RPMI7951 (cell line): ENCODE measurements at places on chromosomes 1 and 21.

- no peak for DNase-seq
These were observed 163.0 kb upstream of the DAB1 start for GRCh38 chr1:57586842-57587241.

GRCh38 chr1:242197907-242198820 is 199.3 kb upstream of the MAP1LC3C start:
- DNase-seq = no peak

GRCh38 chr1:108850929-108851328 is 6.0 kb downstream of the AKNAD1 start:
- no peak for DNase-seq

- no peak for DNase-seq
These were observed 6.8 kb upstream of the IFNGR2 start for GRCh38 chr21:33396436-33396835.

DNA sequence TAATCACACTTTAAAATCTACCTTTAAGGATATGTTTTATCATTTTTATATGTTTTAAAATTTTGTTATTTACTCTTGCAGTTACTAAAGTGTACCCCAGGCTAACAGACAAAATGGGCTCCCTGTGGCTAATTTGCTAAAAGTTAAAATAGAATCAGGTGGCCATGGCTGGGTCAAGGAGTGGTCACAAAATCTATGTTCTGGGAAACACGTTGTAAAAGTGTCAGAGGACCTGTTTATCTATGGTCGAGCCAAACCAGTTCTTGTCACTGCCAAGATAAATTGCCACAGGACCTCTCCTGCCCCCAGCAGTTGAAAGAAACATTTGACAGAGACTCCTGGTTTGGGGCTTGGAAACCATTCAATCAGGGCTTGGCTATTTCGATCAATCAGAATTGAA is 21.2 kb upstream of the TTLL7 start:
- DNase-seq = no peak

- DNase-seq = no peak
These were observed at the start of gene KRTAP12-4 for GRCh38 chr21:44654576-44655175. TSS of gene KRTAP12-4 (minus strand) at chr21:44654659. CDS start at chr21:44654614, 45 bp downstream.

DNA sequence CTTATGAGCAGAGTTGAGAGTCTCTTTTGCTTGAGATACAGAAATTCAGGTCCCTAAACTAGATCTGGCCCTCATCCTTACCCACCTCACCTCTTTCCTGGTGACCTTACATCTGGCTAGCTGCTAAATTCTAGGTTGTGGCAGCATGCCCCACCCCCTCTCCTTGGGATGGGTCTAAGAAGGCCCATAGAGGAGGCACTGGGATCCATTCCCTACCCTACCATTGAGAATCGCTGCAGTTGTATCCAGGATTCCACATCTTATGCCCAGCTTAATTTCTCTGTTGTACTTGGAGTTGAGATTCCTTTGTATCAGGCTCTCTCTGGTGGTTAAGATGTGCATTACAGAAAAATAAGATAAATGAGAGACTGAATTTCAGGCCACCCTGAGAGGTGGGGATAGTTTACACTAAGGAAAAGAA is 9.5 kb upstream of the TMEM39B start:
- DNase-seq = peak; percentile 60

- DNase-seq = no peak
These were observed 123.6 kb upstream of the ZNF648 start for GRCh38 chr1:182185136-182185535.

GRCh38 chr1:28735961-28736449 is 735 bp upstream of the YTHDF2 start:
- no peak for DNase-seq

DNA sequence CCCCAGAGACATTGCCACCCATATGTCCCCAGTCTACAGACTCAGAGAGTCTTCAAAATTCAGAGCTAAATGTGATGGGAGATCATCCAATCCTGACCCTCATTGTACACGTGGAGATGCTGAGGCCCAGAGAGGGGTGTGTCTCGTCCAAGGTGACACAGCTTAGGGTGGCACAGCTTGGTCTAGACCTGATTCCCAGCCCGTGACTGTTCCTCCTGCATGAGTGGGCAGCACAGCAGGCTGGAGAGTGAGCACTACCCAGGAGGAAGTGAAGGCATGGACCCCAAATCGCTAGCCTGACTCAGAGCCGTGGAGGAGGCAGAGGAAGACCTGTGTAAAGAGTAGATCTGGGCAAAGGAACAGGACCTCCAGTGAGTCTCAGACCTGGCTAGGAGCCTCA is 16.4 kb downstream of the S100A7 start:
- no peak for DNase-seq

DNA sequence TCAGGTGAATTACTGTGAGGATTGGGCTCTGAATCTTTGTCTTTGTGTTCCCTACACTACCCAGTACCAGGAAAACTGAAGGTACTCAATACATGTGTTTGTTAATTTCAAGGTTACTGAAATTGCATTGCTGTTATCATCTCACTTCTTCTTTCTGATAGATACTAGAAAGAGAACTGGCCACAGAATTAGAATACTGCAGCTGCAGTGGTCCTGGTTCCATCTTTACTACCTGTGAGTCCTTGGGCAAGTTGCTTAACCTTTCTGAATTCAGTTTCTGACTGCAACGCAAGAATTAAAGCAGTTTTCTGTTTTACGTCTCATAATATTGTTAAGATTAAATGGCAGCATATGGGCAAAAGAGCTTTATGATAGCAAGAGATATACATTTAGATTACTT is 263.5 kb downstream of the LMO4 start:
- DNase-seq = no peak

DNA sequence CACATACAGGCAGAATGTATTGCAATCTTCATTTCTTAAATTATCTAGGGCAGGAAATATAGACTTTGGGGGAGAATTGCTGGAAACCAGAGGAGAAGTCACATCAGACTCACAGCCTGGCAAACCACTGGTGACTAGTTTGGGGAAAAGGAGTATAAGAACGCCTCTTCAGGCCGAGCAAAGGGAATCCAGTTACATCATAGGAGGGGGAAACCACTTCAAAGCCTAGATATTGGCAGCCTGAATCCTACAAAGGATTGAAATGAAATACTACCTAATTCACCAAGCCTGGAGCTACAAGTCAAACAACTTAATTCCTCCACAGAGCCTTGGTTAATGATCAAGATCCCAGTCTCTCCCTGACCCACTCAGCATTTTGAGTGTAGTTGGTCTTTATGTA is 121.7 kb downstream of the SLC30A10 start:
- DNase-seq = peak; percentile 77

- DNase-seq = peak; percentile 46
These were observed 31.4 kb downstream of the CLCA1 start for GRCh38 chr1:86499987-86500593.

DNA sequence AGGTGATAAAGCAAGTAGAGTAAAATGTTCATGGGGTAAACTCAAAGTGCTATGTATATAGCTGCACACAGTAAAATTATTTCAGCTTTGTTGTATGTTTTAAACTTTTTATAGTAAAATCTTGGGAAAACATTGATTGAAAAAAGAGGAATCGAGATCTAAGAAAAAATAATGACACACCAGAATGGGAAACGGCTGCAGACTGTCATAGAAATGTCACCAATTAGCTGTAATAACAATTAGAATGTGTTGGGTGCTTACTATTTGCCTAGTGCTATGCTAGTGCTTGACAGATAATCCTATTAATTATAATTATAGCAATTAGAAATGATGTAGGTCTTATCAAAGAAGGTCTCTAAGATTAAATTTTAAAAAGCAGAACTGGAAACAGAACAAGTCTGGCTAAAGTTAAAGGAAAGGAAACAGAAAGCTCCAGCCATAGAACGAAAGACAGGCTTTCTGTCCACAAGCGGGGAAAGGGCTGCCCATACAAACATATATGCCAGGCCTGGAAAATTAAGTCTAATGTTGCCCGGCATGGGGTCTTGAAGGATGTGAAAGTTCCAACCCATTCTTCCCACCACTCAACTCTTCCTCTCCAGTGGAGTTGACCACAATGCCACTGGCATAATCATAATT is 5.0 kb downstream of the PCNX2 start:
- no peak for DNase-seq

DNA sequence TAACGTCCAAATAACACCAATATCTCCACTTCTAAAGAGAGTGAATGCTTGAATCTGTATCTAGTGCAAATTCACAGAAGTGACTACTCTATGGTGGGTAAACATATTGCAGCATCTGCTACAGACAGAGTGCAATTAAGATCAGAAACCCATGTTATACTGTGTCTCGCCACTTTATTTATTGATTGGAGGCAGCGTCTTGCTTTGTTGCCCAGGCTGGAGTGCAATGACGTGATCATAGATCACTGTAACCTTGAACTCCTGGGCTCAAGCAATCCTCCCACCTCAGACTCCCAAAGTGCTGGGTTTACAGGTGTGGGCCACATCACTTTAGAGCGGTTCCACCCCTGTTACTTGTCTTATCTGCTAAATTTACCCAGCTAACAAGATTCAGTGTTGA is 57.0 kb downstream of the HLCS start:
- DNase-seq = peak; percentile 7

GRCh38 chr1:13517193-13517812 is 3.5 kb upstream of the LRRC38 start:
- DNase-seq = no peak

GRCh38 chr1:78640462-78640861 is 9.2 kb upstream of the IFI44 start:
- DNase-seq = no peak

DNA sequence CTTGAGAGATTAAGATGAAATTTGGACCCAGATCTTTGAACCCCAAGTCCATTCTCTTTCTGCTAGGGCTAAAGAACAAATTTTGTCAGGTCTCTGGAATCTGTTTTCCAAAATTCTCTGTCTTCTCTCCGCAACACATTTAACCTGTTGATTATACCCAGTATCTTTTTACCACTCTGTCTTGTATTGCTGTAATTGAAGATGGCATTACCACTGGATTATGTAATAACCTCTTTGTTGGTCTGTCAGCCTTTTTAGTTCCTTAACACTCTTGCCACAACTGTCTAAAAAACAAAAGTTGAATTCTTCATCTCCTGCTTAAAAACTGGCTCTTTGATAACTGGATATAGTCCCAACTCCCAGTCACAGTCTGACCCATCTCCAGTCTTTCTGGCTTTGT is 3.0 kb downstream of the SRP9 start:
- DNase-seq = no peak

DNA sequence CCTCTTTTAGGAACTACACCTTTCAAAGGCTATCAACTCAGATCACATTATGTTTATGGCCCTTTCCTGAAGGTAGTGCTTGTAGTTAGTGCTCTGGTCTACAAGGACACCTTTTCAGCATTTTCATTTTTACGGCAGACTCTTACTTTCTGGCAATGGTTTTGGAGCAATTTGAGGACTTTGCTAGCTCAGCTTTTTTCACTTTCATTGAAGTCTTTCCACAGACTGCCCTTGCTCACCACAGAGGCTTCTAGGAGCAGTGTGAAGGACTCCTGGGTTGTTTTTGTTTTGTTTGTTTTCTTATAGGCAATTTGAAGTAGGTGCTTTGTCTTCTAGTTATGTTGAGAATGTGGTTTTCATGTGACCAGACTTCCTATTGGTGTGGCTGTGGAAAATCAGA is 43.1 kb downstream of the CD55 start:
- DNase-seq = no peak

DNA sequence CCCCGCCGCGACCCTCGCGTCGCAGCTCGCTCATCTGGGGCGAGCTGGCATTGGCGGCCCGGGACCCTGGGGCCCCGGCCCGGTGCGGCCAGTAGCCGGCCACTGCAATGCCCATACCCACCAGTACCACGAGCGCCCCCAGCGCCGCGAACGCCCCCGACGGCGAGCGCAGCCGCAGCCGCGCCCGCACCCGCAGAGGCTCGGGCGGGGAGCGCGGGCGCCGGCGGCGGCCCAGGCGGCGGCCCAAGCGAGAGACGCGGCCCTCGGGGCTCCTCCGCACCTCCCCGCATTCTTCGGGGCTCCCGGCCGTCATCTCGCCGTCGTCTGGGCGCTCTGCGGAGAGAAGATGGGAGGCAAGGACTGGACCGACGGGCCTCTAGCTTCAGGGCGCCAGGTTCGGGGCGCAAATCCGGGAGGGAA is 2.2 kb downstream of the TMEM200B start:
- no peak for DNase-seq

- DNase-seq = no peak
These were observed 177.9 kb downstream of the HFM1 start for GRCh38 chr1:91226741-91227140.

DNA sequence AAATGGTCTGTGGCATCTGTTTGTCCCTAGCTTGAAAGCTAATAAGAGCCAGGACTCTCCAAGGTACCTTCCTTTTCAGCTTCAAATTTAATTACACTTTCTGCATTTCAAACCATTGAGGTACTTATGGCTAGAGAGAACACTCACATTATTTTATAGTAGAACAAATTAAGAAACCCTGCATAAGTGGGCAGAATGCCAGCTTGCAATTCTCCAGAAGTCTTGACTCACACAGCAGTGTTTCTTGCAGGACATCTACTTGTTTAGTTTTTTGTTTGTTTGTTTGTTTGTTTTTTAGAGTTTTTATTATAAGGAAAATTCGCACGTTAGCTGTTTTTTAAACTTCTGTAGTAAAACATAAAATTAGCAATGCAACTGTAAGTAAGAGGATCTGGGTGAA is 397.2 kb downstream of the NEGR1 start:
- DNase-seq = no peak
